ENCODE measurements at places on chromosomes 12 and 14.

- no peak for DNase-seq
These were observed 139.4 kb upstream of the CNTN1 start for GRCh38 chr12:40552868-40553267.

GRCh38 chr14:70640938-70641547 is 673 bp upstream of the TTC9 start:
- DNase-seq: peak; percentile 33

DNA sequence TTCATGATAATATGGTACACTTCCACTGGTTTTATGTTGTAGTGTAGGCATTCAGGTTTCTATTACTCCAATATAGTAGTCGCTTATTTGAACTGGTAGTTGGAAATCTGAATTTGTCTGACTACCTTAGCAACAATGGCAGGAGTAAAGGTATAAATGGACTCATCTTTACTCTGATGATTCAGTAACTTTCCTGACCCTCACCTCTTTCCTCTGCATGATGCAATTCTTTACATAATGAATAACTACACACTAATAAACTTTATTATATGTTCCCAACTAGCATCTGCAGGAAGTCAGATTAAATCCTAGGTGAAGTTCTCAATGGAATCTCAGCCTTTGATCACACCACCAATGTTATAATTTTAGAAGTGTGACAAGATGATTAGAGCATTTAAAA is 70.5 kb upstream of the ATP2B1 start:
- DNase-seq: no peak

DNA sequence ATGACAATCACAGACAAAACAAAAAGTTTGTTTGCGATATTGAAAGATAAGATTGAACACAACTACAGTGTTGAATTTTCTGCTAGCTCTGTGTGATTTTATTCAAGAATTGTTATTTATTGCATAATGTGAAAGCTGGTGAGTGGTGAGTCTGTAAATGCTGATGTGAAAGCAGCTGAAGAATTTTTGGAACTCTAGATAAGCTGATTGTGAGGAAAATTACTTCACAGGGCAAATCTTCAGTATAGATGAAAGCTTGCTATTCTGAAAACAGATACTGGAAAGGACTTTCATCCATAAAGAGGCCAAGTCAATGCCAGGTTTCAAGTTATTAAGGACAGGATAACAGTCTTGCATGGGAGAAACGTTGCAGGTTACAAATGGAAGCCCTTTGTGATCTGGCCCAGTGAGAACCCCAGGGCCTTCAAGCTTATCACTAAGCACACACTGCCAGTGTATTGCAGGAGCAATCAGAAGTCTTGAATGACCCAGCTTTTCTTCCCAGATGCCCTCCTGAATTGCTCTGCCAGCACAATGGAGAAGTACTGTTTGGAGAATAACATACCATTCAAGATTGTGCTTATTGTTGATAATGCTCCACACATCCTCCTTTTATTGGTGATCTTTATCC is 153.7 kb downstream of the PCNX1 start:
- DNase-seq: no peak

DNA sequence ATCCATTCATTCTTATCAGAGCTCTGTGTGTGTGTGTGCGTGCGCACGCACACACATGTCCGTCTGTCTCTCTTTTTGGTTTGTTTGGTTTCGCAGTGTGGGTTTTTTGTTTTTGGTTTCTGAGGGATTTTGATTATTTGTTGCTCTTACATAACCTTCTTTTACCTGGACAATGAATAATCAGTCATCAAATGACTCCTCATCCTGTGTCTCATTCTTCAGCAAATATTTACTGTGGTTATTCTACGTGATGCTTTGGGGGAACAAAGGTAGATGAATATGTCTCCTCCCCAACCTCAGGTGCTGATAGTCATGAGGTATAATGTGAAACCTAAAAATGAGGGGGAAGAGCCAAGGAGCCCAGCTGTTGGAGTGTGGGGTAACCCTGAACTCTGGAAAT is 92.4 kb downstream of the SAMD4A start:
- no peak for DNase-seq

DNA sequence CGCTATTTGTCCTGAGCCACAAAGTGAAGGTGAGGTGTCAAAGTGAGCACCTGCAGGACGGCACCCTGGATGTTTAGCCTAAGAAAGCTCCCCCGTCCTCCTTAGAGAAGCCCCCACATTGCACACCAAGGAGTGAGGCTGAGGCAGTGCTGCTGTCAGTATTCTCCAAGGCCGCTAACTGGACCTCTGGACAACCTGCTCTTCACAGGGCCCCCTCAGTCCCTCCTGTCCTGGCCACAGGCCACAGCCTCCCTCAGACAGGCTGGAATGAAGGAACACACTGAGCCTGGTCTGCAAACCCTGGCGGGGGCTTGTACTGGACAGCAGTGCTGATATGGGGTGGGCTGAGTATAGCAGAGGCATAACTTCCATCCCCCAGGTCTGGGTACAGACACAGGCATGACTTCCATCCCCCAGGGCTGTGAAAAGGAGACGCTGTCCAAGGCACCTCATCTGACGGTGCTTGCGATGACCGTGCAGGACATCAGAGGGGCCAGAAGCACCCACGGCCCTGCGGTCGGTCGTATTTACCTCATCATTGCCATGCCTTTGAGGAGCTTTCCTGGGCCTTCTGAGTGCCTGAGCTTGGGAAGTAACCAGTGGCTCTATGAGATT is 82.4 kb upstream of the DIO3 start:
- DNase-seq: no peak

DNA sequence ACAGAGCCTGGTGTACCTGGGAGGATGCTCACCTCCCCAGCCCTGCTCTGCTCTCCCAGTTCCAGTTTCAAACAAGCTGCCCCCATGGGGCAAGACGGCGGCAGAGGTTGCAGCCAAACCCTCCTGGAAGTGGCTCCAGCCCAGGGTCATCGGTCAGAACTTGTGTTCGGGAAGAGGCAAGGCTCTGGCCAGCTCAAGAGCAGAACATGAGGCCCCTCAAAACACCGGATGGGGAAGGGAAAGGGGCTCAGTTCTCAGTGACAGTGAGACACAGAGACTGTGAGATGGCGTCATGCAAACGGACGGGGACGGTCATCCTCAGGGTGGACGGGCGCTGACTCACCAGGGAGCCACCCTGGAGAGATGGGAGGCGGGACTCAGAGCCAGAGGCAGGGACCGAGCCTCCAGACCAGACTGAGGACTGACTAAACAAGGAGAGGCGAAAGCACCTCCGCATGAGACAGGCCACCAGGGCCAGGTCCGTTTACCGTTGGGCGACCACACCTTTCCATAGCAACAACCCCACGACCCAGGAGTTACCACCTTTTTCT is 63.9 kb upstream of the GALNT9 start:
- no peak for DNase-seq

DNA sequence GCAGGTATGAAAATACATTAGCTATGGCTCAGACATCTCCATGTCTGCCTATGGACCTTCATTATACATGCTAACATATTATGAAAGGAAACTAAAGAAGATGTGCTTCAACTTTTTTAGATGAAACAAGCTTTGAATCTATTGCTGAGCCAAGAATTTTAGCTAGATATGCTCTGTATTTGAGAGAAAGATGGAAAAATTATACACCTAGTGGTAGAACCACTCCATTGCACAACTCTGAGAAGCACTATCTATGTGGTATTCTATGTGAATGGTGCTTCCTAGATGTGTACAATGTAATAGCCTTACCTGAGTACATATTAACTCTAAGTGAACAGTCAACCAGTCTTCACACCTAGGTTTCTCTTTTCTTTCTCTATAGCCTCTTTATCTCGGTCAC is 17.3 kb downstream of the EPYC start:
- DNase-seq: no peak

GRCh38 chr12:124191024-124191359 is 103.9 kb upstream of the RFLNA start:
- no peak for DNase-seq

DNA sequence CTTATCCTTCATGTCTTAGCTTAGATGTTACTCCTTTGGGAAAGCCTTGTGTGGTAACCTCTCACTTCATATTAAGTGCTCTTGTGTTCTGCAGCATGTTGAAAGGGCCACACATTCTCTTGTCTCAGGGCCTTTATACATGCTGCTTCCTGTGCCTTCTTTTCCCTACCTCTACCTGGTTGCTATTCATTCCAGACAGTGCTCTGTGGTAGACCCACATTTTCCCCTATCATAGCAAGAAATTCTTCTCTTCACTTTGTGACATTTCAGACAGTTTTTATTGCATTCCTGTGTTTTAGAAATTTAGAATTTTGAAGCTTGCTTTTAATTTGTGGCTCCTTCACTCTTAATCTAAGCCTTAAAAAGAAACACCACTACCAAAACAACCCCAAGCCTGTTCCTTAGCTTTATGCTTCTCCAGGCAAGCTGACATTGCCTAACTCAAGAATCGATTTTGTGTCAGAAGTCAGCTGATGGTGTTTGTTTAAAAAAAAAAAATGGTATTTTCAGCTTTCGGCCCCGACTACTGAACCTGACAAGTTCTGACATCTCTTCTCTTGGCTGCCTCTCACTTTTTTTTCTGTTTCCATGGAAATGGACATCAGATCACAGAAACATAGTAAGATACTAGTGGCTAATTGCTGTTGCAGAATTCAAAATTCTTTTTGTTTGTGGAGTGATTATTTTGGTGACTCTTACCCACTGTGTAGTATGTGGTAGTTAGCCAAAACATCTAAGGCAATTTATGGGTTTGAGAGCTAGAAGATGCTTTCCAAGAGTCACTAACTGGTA is 156.3 kb downstream of the NUBPL start:
- no peak for DNase-seq

DNA sequence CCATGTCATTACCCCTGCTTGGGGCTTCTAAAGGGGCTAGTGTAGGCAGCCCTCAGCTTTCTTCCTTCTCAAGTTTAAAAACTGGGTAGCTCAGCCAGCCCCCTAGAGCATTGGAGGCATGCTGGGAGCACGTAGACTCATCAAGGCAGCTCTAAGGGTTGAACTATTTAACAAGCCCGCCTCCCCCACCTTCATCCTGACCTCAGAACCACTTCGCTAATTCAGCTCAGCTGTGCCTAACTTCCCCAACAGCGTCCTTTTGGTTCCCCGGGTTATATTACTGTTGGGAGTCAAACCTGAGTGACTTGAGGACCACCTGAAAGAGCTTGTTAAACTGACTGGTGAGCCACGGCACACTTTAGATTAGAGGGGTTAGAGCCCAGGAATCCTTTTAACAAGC is 30.1 kb downstream of the MAX start:
- DNase-seq: no peak

DNA sequence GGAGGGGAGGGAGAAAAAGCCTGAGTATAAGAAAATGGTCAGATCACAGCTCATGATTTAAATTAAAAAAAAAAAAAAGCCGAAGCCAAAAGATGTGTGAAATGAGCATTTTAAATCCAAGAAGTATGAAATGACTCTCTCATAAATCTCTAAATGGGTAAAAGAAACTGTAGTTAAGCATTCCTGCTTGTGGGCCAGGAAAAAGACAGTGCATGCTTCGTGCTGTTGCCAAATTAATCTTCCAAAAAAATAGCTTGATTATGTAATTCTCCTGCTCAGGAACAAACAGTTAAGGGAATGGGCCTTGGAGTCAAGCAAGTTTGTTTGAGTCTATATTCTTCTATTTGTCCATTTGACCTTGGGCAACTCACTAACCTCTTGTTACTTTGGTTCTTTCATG is 325.4 kb upstream of the SEL1L start:
- DNase-seq: no peak

- peak; percentile 71 for DNase-seq
These were observed 19.6 kb downstream of the MLXIP start for GRCh38 chr12:122097927-122098756.

- peak; percentile 44 for DNase-seq
These were observed 67.7 kb downstream of the PRKCH start for GRCh38 chr14:61388976-61389576.
